ENCODE measurements at places on chromosomes 6 and 20.

DNA sequence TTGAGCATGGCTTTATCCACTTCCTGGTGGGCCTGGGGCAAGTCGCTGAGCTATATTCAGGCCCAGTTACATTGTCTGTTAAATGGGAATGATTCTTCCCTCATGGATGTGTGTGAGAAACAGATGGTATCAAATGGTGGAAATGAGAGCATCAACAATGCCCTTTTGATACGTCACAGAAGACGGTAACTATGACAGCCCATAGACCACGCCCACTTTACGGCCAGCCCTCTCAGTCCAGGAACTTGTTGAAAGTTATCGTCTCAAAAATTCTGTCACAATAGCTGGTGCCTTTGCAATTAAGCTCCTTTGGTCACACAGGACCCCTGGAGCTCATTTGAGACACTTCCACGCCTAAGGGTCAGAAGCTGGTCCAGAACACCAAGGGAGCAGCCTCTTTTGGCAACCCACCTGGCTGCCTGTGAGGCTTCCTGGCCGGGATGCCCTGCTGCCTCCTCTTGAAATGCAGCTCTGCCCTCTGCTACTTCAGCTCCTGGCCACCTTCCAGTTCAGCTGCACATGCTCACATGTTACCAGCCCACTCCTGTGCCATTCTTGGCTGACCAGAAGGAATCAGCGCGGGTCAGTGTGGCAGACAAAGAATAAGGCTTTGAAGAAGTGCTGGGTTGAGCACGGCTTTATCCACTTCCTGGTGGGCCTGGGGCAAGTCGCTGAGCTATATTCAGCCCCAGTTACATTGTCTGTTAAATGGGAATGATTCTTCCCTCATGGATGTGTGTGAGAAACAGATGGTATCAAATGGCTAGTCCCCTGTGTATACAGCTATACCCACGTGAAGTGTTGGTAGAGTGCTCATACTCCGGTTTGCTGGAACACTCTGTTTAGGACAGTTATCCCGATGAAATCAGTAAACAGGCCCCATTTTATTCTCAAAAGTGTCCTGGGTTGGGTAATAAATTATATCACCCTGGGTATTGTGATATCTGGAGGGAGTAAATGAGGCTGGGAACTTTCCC, 199.2 kb upstream of the SUPT3H start:
- H3K36me3 ChIP-seq: no peaks in the 10 kb centered on the region
- H3K27ac ChIP-seq: no peak overlapping the region
- no peak for DNase-seq
- H3K4me3 ChIP-seq: no peak overlapping the region

- no peaks in the 10 kb centered on the region for H3K4me1 ChIP-seq
- no peak overlapping the region for H3K4me3 ChIP-seq
- no peaks in the 10 kb centered on the region for H3K27me3 ChIP-seq
- H3K36me3 ChIP-seq: peaks cover 12% of the 10 kb centered on the region
Observed at GRCh38 chr6:38163186-38164130, 343.9 kb downstream of the ZFAND3 start.

GRCh38 chr6:108187519-108187918, 21.7 kb downstream of the NR2E1 start:
- no peaks in the 10 kb centered on the region for H3K36me3 ChIP-seq
- H3K4me3 ChIP-seq: no peak overlapping the region
- H3K27me3 ChIP-seq: no peaks in the 10 kb centered on the region

GRCh38 chr6:54559136-54559535, 250.9 kb downstream of the TINAG start:
- H3K4me1 ChIP-seq: no peaks in the 10 kb centered on the region
- peaks cover 4% of the 10 kb centered on the region for H3K36me3 ChIP-seq
- H3K4me3 ChIP-seq: no peak overlapping the region
- no peak overlapping the region for H3K27ac ChIP-seq

DNA sequence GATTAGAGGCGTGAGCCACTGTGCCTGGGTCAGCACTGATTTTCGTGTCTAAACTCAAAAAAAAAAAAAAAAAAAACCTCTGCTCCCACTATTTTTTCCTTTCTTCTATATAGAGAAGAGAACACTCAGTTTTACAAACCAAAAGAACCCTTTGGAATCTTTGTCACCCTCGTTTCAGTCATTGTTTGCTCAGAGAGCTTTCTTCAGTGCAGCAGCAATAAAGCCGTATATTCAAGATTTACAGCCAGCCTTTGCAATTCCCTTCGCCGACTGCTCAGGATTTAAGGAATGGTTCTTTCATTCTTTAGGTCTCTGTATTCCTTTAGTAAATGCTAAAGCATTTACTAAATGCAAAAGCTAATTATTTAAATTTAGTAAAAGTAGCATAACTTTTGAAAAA, 20.1 kb downstream of the RIOK1 start:
- peaks cover 35% of the 10 kb centered on the region for H3K36me3 ChIP-seq
- H3K4me3 ChIP-seq: no peak overlapping the region
- H3K27me3 ChIP-seq: no peaks in the 10 kb centered on the region
- H3K27ac ChIP-seq: no peak overlapping the region
- no peak for DNase-seq
- no peaks in the 10 kb centered on the region for H3K4me1 ChIP-seq

- H3K27ac ChIP-seq: no peak overlapping the region
- peaks cover 11% of the 10 kb centered on the region for H3K36me3 ChIP-seq
- H3K27me3 ChIP-seq: no peaks in the 10 kb centered on the region
- no peak for DNase-seq
- H3K4me3 ChIP-seq: no peak overlapping the region
Observed at GRCh38 chr20:4006640-4007039, 8.7 kb downstream of the RNF24 start.

- H3K36me3 ChIP-seq: no peaks in the 10 kb centered on the region
- no peaks in the 10 kb centered on the region for H3K27me3 ChIP-seq
- DNase-seq: peak; percentile 29
- H3K4me3 ChIP-seq: peak overlapping the region; percentile 95
- peaks cover 3% of the 10 kb centered on the region for H3K4me1 ChIP-seq
Observed at GRCh38 chr20:50193199-50193835, 2.7 kb downstream of the CEBPB start.

- H3K4me3 ChIP-seq: no peak overlapping the region
- peaks cover 2% of the 10 kb centered on the region for H3K4me1 ChIP-seq
- DNase-seq: no peak
- H3K27ac ChIP-seq: no peak overlapping the region
- H3K36me3 ChIP-seq: no peaks in the 10 kb centered on the region
Observed at GRCh38 chr20:51594236-51595057, 51.9 kb upstream of the NFATC2 start.

GRCh38 chr6:145245119-145245518, 490.2 kb downstream of the EPM2A start:
- DNase-seq: no peak
- H3K4me1 ChIP-seq: no peaks in the 10 kb centered on the region
- H3K36me3 ChIP-seq: no peaks in the 10 kb centered on the region
- no peak overlapping the region for H3K4me3 ChIP-seq

DNA sequence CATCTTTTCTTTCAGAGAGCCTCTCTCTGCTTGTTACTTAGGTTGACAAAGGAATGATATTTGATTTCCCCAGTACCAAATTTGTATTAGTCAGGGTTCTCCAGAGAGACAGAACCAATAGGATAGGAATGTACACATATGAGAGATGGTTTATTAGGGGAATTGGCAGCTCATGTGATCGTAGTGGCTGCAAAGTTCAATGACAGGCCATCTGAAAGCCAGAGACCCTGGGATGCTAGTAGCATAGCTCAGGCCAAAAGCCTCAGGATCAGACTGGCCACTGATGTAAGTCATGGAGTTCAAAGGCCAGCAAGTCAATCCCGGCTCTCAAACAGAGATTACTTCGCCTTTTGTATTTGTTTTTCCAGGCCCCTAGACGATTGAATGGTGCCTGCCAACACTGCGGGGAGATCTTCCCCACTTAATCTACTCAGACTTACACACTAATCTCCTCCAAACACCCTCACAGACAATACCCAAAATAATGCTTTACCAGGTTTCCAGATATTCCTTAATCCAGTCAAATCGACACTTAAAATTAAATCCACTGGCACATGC, 215.5 kb downstream of the ALDH8A1 start:
- no peaks in the 10 kb centered on the region for H3K27me3 ChIP-seq
- H3K27ac ChIP-seq: no peak overlapping the region
- H3K4me1 ChIP-seq: 0 out of 2 replicates have a peak, but pooled peaks cover 3% of the 10 kb centered on the region
- DNase-seq: no peak
- no peak overlapping the region for H3K4me3 ChIP-seq

DNA sequence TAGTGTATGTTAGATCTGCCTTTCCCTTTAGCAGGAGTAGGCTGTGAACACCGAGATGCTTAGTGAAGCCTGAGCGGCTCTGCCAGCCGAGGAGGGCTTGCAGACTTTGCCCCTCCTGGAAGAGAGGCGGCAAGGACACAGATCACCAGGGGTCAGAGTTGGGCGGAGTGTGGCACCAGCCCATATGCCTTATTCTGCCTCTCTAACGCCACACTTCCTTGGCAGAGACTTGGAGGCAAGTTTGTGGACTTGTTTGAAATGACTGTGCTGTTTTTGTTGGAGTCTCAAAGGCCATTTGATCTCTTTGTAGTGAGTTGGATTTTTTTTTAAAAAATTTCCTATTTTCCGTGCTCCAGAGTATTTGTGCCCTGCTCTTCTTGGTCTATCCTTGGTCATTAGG, 44.5 kb upstream of the CLDN20 start:
- no peak overlapping the region for H3K4me3 ChIP-seq
- H3K36me3 ChIP-seq: peaks cover 4% of the 10 kb centered on the region
- no peaks in the 10 kb centered on the region for H3K27me3 ChIP-seq
- no peak for DNase-seq
- no peak overlapping the region for H3K27ac ChIP-seq
- H3K4me1 ChIP-seq: no peaks in the 10 kb centered on the region

DNA sequence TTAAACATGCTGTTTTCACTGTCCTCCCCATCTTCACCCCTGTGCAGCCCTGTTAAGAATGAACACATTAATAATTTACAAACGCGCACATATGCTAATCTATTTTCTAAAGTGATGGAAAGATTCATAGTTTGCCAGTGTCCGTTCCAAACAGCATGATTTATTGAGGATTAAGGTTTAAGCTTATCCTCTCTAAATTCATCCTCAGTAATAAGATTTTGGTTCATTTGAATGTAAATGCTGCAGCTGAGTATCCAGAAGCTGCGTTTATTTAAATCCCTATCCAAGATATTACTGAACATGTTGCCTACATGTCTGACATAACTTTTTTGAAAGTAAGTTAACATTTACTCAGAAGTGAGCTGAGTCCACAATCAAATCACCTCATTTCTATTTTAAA, 42.8 kb upstream of the FAM135A start:
- no peak overlapping the region for H3K27ac ChIP-seq
- no peaks in the 10 kb centered on the region for H3K27me3 ChIP-seq
- H3K4me3 ChIP-seq: no peak overlapping the region
- no peaks in the 10 kb centered on the region for H3K36me3 ChIP-seq
- no peaks in the 10 kb centered on the region for H3K4me1 ChIP-seq

DNA sequence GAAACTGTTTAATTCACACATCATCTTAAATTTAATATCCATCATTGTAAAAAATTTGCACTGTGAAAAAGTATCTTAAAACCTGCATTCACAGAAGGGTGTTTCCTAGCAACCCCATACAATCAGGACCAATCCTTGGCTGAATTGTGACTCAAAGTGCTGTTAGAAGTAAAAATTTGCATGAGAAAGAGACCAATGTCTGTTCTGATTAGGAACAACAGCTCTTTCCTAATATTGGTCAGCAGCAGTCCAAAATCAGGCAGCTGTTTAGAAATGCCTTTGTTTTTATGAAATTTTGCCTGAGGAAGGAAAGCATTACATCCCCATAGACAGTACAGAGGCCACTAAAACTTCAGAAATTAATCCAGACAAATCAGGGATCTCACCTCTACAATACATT, 987.0 kb downstream of the HACE1 start:
- no peaks in the 10 kb centered on the region for H3K36me3 ChIP-seq
- H3K27ac ChIP-seq: no peak overlapping the region
- no peak for DNase-seq
- no peak overlapping the region for H3K4me3 ChIP-seq
- no peaks in the 10 kb centered on the region for H3K4me1 ChIP-seq

- DNase-seq: peak; percentile 14
- no peaks in the 10 kb centered on the region for H3K4me1 ChIP-seq
- no peak overlapping the region for H3K4me3 ChIP-seq
Observed at GRCh38 chr6:169846286-169847056, 95.0 kb downstream of the ERMARD start.

GRCh38 chr6:76420094-76420493, 347.6 kb upstream of the IMPG1 start:
- no peak overlapping the region for H3K4me3 ChIP-seq
- DNase-seq: no peak
- H3K27me3 ChIP-seq: peaks cover 23% of the 10 kb centered on the region
- H3K27ac ChIP-seq: no peak overlapping the region
- H3K4me1 ChIP-seq: no peaks in the 10 kb centered on the region

GRCh38 chr20:52529826-52530225, 338.2 kb upstream of the ZFP64 start:
- no peak overlapping the region for H3K27ac ChIP-seq
- H3K4me3 ChIP-seq: no peak overlapping the region
- no peaks in the 10 kb centered on the region for H3K4me1 ChIP-seq

DNA sequence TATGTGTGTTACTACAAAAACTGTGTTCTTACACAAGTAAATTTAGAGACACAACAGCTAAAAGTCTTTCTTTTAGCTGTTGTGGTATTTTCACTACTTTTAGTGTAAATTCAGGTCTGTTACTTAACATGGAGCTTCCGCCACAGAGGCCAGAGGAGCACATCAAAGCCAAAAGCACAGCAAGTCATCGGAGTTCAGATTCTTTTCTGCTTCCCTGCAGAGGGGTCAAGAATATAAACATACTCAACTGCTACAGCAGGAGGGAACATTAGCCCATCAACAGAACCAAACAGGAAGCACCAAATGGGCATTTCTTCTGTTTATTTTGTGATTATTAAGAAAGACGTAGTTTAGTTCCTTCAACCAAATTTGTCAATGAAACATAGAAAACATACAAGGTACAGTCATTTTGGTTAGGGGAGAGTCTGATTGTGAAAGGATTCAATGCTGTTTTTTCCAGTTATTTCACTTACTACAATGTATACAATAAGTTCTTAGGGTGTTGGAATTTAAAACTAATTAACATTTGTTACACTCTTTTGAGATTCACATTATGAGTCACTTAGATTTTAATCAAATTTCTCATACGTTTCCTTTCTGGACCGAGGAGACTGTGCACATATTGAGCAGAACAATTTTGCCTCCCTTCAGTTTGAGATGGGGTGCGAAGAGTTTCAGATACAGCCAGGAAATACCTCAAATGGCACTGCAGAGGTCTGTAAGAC, 42.8 kb upstream of the DSE start:
- peak overlapping the region; percentile 30 for H3K4me3 ChIP-seq
- peak overlapping the region; percentile 69 for H3K27ac ChIP-seq
- no peaks in the 10 kb centered on the region for H3K27me3 ChIP-seq
- H3K36me3 ChIP-seq: peaks cover 5% of the 10 kb centered on the region
- DNase-seq: no peak
- H3K4me1 ChIP-seq: peaks cover 16% of the 10 kb centered on the region
